ENCODE measurements at places on chromosomes 16 and 17.

DNA sequence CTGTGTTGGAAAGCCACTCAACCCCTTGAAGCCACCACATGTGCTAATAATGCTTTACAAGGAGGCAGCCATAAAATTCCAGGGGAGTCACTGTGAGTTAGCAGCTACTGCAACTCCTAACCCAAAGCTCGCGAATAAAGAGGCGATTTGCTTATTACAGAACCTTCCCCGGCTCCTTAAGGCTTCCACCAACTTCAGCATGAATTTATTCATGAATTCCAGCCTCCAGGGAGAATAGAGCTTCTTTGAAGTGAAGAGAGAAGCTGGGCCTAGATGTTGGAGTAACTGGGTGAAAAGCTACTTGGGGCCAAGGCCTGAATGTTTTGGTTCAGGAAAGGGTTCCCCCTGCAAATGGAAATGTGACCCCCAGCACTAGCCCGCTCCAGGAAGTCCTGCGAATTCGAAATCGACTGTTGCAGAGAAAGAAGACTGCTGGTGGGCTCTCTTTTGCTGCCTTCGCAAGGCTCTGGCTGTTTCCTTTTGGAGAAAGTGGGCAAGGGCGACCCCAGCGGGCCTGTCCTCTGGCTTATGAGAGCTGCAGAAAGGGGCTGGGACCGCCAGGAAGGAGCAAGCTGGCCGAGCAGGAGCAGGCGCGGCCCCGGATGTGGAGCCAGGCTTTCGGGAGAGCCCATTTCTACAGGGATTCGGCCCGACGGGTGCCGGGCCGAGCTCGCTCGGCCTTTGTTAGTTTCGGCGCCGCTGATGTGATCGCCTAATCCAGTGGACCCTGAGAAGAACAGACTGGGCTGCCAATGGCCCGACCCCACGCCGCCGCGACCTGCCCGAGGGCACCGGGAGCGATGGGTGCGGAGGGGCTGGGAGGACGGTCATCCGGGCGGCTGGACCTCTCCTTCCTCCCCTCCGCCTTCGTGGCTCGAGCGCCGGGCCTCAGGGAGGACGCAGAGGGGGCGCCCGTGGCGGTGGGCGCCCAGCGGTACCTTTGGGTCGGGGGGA lies 7.6 kb downstream of the CBX8 start:
- DNase-seq = no peak

GRCh38 chr17:75088465-75089417 lies 987 bp downstream of the SLC16A5 start:
- DNase-seq = peak; percentile 49

DNA sequence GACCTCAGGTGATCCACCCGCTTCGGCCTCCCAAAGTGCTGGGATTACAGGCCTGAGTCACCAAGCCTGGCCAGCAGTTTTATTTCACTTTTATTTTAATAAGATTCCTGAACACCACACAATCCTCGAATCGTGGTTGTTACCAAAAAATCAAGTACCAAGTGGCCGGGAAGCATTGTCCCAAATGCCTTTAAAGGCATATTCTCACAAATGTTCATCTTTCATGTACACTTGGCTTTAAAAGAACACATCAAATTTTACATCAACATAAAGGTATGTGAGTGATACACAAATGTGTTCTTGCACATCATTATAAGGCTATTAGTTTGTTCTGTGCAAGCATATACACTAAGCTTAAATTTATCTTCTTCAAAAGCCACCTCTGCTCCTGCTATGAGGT lies 8.1 kb upstream of the MYH11 start:
- DNase-seq = no peak

GRCh38 chr16:17350207-17350606 lies 120.6 kb downstream of the XYLT1 start:
- no peak for DNase-seq

- no peak for DNase-seq
Observed at GRCh38 chr16:58656899-58657298, 27.3 kb upstream of the CNOT1 start.

DNA sequence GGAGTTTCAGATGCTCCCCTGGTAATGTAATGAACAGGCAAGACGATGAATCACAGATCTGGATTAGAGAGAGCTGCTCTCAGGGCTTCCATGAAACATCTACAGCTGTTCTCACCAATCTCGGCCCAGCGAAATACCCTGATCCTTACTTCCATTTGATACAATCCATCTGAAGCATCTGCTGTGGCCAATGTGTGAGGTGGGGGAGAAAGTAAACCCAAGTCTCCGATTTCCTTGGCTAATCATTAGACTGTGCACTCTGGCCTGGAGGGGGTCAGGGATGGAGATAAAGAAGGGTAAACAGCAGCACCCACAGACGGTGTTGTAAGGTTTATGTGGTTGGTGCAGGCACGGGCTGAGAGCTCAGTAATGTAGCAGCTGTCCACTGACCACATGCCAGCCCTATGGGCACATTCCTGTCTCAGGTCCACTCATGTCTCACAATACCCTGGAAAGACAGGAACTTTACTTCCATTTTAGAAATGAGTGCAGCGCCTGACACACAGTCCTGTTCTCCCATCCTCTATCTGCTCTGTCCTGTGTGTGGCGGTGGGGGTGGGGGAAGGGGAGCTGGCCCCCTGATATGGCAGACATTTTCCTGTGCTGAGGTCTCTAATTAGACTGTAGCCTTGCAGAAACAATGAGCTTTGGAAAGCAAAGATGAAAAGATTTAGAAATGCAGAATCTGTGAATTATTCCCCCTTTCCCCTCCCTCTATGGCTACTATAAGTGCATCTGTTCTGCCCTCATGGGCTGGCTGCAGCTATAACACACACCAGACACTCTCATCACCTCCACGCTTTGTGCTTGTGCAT lies 48.3 kb upstream of the ERN1 start:
- no peak for DNase-seq

DNA sequence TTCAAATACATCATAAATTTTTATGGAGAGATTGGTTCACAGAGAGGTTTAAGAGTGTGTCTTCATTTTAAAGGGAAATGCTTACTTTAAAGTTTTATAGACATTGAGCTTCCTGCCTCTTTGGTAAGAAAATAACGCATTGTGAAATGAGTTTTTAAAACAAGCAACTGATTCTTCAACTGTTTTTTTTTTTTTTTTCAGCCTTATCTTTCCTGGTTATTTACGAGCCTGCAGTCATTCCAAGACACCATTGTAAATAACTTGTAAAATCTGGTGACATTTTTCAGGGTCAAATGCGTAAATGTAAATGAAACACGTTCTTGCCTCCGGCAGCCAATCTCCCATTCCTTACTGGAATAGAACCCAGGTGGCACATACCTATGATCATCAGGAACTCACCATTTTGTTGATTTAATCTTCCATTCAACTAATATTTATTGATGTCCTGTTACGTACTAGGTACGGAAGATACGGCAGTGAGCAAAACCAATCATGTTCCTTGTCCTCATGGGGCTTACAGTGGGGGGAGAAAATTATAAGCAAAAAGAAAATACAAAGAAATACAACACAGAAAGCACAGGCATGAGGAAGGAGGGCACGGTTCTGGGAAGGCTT lies 33.2 kb upstream of the CDYL2 start:
- DNase-seq = no peak

DNA sequence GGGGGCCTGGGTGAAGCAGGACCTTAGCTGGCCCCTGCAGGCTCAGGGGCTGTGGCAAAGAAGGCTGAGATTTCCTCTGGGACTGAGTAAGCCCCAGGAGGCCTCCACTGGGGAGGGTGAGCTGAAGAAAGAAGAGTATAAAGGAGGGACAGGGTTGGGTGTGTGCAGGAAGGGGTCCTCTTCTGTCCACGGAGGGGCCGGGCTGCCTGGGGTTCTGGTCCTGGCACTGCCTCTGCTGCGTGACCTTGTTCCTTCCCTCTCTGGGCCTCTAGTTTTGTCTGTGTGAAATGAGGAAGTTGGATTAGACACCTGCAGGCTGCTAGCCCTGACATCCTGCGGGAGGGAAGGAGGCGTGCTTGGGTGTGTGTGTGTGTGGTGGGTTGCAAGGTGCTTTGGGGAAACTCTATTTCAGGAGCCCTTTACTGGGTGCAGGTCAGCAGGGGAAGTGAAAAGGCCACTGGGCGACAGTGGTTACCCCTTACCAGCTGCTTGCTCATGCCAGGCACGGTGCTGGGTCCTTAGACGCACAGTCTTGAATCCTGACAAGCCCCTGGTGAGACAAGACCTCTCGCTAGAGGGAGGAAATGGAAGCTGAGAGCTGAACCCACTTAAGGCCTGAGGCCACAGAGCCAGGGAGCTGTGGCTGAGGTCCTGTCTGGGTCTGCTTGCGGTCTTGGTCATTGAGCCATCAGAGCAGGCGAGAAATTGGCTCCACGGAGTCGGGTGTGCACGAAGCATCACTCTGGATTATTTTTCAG lies 60.7 kb downstream of the OR1D5 start:
- no peak for DNase-seq

DNA sequence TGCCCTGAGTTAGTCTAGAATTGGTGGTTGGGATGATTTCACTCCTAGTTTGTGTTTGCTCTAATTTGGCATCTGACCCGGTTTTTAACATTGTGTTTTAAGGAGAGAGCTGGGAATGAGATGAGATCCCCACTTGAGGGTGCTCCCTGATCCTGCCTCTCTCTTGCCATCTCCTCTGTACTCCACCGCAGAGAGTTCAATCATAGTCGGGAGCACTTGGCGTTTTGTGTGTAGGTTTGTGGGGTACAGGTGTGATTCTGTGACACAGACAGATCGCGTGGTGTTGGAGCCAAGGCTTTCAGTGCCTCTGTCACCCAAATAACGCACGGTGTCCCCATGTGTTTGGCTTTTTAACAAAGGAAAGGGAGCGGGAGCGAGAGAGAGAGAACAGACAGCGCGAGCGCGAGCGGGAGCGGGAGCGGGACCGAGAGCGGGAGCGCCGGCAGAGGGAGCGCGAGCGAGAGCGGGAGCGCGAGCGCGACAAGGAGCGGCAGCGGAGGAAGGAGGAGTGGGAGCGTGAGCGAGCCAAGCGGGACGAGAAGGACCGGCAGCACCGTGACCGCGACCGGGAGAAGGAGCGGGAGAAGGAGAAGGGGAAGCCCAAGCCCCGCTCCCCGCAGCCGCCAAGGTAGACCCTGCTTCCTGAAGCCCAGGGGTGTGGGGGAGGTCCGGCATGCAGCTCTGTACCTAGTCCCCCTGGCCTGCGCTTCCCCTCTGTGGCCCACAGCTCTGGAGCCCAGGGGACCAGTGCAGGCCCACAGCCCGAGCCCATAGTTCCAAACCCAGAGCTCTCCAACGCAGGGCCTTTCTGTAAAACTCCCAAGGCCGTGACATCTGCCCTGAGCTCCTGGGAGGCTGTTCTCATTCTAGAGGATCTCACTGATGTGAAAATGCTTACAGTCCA lies 27.2 kb upstream of the IL17C start:
- DNase-seq = no peak

DNA sequence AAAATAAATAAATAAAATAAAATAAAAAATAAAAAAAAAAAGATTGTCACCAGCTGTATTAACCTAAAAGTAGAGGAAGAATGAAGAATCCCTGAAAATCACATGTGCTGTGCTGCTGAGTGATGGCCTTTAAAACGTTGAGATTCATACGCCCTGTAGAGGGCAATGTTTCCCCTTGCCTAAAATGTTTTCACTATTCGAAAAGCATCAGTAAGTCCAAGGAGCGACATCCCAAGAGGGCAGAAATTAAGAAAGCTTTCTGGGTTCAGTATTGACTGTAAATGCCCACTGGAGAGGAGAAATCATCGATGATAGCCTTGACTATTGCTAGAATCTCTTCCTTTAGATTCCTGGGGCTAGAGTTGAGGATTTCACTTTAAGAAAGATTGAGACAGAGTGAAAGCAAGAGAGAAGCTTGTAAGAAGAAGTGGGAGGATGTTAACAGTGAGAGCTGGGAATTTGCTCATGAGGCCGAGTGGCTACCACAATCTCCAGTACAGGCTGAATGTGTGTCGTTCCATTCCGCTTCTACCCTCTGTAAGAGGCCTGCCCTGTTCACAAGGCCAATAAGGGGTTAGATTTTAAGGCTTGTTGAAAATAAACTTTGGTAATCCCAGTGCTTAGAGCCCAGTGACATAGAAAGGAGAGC lies 170.8 kb upstream of the FAM20A start:
- DNase-seq = no peak

DNA sequence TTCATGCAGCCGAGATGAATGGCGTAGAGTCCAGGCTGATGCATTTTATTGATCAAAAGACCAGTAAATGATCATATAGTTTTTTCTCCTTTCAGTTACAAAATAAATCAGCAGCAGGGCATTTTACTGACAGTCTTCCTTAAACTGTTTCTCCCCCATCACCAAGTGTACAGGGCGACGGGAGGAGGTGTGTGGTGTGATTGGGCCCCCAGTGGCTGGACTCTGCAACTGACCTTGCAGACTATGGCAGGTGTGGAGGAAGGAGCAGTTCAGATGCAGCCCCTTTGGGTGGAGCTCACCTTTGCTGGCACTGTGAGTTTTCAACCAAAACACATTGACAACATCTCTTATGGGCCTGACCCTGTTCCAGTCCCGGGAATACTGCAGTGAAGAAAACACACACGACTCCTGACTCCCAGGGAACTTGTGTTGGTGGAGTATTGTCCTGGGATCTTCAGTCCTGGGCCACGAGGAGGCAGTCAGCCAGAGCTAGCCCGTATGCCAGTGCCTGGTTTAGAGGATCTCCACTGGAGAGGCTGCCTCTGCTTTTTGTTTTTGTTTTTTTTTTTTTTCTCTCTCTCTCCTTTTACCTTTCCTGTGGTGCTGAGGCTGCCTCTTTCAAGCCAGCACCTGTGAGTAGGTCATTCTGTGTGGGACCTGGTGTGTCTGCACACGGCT lies 29.8 kb downstream of the KIAA0513 start:
- no peak for DNase-seq

DNA sequence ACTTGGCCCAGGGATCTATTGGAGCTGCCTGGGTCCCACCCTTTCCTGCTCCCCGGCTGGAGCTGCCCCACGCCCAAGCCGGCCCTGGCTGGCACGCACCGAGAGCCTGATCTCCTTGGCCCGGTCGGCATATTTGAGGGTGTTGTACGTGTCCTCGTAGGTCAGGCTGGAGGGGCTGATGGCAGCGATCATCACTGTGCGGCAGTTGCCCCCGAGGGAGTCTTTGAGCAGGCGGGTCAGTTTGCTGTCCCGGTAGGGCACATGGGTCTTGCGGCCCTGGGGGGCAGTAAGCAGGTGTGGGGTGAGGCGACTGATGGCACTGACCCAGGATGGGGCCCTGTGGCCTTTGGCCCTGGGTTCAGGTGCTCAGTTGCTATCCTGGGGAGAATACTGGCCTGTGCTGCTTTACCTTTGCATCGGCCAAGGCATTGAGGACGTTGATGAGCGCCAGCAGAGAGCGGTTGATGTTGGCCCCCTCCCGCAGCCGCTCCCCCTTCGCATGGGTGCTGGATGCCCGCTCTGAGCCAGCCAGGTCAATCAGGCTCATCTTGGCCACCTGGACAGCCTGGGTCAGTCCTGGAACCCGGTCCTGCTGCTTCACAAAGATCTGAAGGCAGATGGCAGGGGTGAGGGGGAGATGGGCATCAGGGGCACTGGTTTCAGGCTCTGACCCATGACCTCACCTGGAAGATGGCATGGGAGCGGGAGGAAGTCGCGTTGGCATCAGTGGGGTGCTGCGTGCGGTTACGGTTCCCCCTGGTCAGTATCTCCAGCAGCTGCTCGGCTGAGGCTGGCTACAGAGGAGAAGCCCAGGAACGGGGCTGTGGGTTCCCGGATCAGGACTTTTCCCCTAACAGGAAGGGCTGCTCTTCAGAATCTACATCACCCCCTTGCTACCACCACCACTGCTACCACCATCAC lies 13.5 kb downstream of the KIF18B start:
- DNase-seq = no peak

Measured in activated T-cell treated with anti-CD3 and anti-CD28 coated beads, Interleukin-2, amount 50 U/mL, for 48 hours (primary cell).